Diencephalon (tissue), 1 donor: ENCODE measurements at places on chromosomes 7 and 10. TPM values are rescaled to one million over a fixed set of nuclear protein-coding genes. Genes with fewer than 3 reads are reported as not detected.

Gene AVPI1
- total RNA-seq: 4.2 TPM

Gene ITPRIP
- 3.2 TPM for total RNA-seq

Gene SDK1
- 18.9 TPM for total RNA-seq

Gene TMEM26
- 1.8 TPM for total RNA-seq

Gene MEIG1
- total RNA-seq: not detected
